ENCODE measurements at places on chromosomes 6 and 20. TPM values are rescaled to one million over a fixed set of nuclear protein-coding genes. Genes with fewer than 3 reads are reported as not detected.

Gene TBXT
- total RNA-seq, result 0.25 TPM

Gene SLC17A1
- not detected for total RNA-seq

Gene SLC17A2
- not detected for total RNA-seq

Gene PRL
- not detected for total RNA-seq

Gene MICAL1
- 51.3 TPM for total RNA-seq

Gene OVOL2
- total RNA-seq, result 11.4 TPM

Gene PAK5
- 0.44 TPM for total RNA-seq

Gene CDSN
- not detected for total RNA-seq

Gene STX7
- total RNA-seq, result 32.6 TPM

Gene SIGLEC1
- total RNA-seq, result not detected

DNA sequence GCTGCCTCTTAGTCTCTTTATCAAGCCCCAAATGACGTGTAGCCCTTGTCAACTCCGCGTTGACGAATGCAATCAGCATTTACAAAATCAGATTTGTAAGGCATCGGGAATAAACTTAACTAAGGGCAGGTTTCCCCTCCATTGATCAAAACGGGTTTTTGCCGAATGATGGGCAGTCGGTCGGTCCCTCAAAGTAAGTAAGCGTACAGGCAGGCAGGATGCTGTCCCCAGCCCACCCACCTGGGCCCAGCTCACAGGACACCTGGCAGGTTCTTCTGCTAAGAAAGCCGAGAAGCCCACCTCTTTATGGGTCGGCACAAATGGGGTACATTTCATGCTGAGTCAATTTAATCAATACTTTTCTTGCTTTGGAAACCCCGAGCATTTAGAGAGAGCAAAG lies 22.0 kb upstream of the MAFB start:
- DNase-seq, result no peak

GRCh38 chr6:18498408-18498807 lies 111.3 kb downstream of the RNF144B start:
- DNase-seq, result no peak

DNA sequence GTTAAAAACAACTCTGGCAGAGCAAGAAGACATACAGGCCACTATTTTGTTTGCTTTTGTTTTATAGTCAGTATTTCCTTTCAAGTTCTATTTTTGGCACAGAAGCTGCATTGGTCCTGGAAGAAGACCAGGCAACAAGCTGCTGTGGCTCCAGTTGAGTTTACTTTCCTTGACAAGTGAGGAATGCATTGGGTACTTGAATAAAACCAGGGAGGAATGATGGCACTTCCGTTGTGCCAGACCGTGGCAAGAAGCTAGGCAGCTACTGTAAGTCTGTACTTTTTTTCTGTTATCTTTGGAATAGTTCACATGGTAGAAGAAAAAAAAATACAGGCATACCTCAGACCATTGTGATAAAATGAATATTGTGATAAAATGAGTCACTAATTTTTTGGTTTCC lies 66.3 kb downstream of the NCOA3 start:
- DNase-seq, result no peak

DNA sequence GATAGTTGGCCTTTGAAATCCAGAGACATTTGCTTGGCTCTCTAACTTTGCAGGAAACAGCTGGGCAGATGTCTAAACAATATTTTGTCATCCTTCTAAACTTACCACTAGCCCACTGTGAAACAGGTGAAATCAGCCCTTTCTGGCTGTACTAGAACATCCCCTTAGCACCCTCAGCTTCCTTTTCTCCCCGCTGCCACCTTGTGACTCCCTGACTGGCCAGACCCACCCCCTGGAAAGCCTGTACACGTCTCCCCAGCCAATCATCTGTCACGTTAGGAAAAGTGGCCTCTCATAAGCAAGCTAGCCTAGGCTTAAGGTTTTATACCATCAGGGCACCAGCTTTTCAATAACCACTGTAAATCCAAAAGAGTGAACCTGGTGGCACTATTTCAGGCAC lies 88.6 kb upstream of the E2F3 start:
- no peak for DNase-seq

DNA sequence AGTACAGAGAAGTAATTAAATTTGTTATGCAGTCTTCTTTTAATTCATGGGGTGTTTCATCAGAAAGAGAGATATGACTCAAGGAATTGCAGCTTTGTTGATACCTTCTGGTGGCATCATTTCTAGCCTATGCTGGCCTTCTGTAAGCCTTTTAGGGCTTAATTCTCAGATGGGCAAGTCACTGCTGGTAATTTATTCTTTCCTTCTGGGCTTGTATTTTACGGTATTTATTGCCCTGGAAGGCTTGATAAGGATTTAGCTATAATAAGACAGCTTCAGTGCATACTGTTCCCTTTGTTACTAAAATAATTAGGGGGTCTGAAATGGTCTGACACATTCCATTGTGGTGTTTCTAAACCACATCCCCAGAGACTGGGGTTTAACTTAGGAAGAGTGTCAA lies 57.9 kb upstream of the EMILIN3 start:
- DNase-seq, result no peak

- no peak for DNase-seq
Observed at GRCh38 chr6:157967020-157967419, 14.6 kb upstream of the SYNJ2 start.

DNA sequence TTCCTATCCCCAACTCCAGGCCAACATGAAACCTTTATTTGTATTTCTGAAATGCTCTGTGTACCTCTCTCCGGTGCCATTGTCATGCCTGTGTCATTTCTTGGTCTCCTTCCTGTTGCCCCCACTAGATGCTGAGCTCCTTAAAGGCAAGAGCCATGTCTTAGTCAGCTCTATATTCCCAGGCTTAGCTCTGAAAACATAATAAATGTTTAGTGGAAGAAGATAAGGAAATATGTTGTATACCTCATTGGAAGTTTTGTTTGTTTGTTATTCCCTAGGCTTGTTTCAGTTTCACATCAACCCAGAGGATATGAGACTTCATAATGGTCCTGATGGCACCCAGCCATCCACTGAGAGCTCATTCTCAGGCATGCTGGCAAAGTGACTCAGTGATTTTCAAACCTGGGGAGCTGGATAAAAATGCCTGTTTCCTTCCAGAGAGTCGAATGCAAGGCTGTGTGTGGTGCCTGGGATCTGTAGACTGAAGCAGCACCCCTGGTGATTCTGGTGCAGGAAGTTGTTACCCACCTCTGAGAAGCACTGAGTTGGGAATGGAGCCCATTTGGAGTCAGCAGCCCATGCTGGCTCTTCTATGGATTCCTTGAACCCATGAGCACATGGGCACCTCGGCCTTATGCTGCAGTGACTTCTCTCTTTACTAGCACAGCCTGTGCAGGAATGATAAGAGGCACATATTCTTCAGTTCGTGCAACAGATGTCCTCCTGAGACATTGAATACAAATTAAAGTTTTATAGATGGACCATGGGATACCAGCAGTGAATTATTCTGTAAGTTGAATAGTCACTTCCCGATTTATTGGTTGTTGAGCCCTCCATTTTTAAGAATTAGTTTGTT lies 205.2 kb downstream of the FARS2 start:
- DNase-seq, result no peak

GRCh38 chr6:56364827-56365339 lies 117.5 kb upstream of the COL21A1 start:
- DNase-seq, result no peak

DNA sequence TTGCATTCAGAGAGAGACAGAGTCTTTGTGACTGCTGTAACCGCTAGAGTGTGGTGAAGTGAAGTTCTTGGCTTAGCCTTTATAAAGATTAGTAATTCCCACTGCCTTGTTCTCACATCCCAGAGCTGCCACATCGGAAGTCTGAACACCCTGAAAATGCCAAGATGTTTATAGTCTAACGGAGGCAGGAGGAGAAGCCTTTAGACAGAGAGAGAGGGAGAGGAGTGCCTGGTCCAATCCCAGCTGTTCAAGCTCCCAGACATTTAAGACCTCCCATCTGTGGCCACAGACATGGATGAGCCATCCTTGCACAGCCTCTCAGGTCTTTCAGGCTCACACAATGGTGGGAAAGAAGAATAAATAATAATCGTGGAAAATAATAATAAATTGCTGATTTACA lies 1422.8 kb upstream of the EYS start:
- DNase-seq, result no peak

DNA sequence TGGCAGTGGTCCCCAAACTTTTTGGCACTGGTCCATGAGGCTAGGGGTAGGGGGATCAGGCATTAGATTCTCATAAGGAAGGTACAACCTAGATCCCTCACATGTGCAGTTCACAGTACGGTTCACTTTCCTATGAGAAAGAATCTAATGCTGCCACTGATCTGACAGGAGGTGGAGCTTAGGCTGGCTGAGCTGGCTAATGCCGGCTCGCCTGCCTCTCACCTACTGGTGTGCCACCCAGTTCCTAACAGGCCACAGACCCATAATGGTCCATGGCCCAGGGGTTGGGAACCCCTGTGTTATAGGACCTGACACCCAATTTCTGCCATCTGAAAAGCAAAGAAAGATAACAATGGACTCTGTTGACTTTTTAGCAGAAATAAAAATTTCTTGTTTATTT lies 199.6 kb downstream of the GMPR start:
- DNase-seq, result no peak

DNA sequence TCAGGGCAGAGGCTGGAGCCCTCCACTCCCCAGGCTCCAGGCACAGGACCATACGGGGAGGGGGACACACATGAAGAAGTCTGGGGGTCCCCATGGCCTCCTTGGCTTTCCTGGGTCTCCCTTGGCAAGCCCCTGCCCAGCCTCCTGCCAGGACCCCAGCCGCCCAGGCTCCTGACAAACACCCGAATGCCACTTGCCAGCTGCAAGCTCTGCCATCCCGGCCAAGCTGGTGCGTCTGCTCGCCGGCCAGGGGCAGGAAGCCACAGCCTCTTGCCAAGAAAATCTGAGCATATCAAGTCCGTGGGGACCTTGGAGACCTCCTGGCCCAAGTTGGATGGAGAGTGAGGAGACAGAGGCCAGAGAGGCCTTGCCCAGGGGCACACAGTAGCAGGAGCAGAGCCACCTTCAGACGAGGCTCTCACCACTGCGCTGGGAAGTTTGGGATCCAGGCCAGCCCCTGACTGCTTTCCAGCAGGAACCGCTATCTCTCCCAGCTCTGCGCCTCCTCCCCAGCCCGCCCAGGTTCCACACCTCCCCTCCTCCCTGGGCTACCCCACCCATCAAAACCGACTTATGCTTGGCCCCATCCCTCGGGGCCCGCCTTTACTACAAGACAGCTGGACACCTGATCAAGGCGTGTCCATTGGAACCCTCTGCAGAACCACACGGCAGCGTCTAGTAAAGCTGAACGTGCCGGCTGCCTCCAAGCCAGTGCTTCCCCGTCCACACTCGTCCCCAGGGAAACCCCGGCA lies 80.2 kb downstream of the GRM4 start:
- DNase-seq, result no peak

- DNase-seq, result no peak
Observed at GRCh38 chr6:143005816-143006215, 54.9 kb upstream of the AIG1 start.
